ENCODE measurements at places on chromosomes 12 and 14. TPM values are rescaled to one million over a fixed set of nuclear protein-coding genes. Genes with fewer than 3 reads are reported as not detected.

- no peak for DNase-seq
Observed at GRCh38 chr14:51335961-51336723, 96.1 kb downstream of the TMX1 start.

GRCh38 chr12:46548605-46549071, 176.1 kb upstream of the SLC38A2 start:
- DNase-seq = no peak

The PIWIL1 gene
- total RNA-seq = not detected

- no peak for DNase-seq
Observed at GRCh38 chr12:92771001-92771400, 68.2 kb downstream of the PLEKHG7 start.

The BMAL2 gene
- total RNA-seq = 0.79 TPM

Measured in psoas muscle (tissue), 8 donors.